ENCODE measurements at places on chromosomes 13 and 19.

GRCh38 chr13:32403108-32403507 lies 24.8 kb downstream of the N4BP2L1 start:
- DNase-seq: no peak

DNA sequence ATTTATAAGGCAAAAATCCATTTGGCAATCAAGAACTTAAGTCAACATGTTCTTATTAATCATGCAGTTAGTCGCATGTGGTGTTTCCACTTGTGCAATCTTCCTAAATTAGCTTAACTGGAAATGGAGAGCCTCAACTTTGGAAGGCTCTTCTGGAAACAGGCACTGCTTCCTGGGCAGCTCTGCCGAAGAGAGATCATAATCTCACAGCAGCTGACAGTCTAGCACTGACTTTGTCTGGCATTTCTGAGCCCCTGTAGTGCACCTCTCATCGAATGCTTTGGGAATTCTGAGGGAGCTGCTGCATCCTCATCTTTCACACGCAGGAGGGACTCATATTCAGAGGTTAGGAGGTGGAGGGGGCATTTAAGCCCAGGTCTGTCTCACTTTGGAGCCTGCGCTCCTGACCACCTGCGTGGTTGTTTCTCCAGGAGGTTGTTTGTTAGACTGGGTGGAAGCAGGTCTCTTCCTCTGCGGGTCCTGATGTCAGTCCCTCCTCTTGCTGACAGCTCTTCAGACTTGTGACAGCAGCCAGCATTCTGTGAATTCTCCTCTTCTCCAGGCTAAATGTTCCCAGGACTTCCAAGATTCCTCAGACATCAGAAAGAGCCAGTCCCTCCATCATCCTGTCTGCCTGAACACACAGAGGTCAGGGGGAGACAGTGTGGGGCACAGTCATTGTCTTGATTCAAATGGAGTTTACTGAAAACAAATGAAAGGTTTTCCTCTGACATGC lies 100.4 kb upstream of the GJB6 start:
- DNase-seq: no peak

GRCh38 chr13:43848001-43848649 lies 31.4 kb downstream of the CCDC122 start:
- no peak for DNase-seq

DNA sequence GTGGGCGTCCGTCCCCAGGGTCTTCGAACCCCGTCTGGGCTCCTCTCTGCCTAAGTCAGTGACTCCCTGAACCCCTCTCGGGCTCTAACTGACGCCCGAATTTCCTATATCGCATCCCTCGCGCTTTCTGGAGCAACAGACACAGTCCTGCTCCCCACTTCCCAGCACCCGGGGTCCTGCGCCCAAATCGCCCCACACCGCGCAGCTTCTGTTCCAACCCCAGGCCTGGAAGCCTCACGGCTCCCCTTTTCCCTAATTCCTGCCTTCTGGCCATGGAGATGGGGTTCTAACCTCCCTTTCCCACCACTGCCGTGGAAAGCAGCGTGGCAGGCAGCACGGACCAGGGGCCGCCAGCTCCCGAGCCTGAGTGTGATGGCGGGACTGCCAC lies 1.6 kb upstream of the GRTP1 start:
- no peak for DNase-seq

- no peak for DNase-seq
Measured at GRCh38 chr19:31112158-31112557, 237.1 kb downstream of the TSHZ3 start.
